ENCODE measurements at places on chromosomes 4 and X.

DNA sequence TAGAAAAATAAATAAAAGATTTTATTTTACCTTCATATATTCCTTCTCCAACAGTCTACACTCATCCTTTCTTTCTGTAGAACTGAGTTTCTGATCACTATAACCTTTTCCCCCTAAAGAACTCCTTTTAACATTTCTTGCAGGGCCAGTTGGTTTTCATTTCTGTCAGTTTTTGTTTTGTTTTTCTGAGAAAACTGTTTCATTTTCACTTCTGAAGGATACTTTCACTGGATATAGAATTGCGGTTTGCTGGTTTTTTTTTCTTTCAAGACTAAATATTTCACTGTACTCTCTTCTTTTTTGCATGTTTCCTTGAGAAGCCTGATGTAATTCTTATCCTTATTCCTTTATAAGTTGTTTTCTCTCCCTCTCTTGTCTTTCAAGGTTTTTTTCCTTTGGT lies 90.4 kb upstream of the EOLA2 start:
- DNase-seq = no peak

DNA sequence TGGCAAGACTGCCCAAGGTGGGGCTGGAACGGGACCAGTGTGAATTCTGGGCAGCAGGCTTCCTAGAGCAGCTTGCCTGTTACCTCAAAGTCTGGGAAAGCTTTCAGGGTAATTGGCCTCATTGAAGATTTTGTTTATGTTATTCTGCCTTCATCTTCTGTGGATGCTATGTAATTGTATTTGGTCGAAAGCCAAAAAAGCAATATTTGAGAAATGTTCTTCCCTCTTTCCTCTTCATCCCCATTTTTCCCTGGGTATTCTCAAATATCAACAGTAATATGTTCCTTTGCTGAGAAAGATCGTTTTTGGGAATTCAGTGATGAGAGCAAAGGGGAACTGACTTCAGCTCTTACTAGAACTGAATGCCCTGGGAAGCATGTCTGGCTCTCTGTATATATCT lies 12.9 kb downstream of the TMEM131L start:
- DNase-seq = no peak

- DNase-seq = no peak
Measured at GRCh38 chr4:46441136-46441859, 51.4 kb upstream of the GABRA2 start.

DNA sequence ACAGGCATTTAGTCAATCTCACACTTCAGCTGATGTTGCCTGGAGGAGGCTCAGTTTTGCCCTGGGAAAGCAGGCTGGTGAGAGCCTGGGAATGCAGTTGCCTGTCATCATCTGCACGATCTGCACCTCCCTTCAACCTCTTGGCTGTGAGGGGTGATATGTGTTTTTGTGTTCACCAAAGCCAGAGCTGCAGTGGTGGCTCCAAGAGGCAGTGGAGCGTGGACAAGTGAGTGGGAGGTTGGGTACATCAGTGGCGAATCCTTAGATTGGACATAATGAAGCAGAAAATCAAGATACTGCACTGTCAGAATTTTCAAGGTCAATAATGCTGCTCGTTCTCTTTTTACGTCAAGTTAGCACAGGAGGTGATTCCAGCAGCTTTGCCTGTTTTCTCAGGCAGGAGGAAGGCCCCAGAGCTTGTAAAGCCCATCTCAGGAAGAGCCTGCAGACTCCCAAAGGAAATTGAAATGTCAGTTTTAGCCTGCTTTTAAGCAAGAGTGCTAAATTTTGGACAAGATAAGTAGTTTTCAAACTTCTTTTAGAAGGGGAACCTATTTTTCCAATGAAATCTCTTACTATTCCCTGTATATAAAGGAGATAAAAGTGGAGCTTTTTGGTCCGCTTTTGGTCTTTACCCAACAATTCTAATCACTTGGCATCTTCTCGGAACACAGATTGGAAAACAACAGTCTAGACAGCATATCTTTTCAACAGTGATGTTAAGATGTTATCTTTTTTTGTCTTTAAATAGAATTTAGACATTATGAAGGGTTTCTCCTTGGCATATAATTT lies 92.8 kb downstream of the FRAS1 start:
- DNase-seq = no peak

- DNase-seq = no peak
Measured at GRCh38 chr4:93814722-93815121, 13.8 kb upstream of the ATOH1 start.

GRCh38 chr4:128346054-128346716 lies 58.6 kb upstream of the PGRMC2 start:
- no peak for DNase-seq

GRCh38 chr4:36351082-36351666 lies 69.8 kb downstream of the DTHD1 start:
- peak; percentile 42 for DNase-seq

GRCh38 chr4:107552306-107552705 lies 167.7 kb downstream of the PAPSS1 start:
- DNase-seq = no peak

DNA sequence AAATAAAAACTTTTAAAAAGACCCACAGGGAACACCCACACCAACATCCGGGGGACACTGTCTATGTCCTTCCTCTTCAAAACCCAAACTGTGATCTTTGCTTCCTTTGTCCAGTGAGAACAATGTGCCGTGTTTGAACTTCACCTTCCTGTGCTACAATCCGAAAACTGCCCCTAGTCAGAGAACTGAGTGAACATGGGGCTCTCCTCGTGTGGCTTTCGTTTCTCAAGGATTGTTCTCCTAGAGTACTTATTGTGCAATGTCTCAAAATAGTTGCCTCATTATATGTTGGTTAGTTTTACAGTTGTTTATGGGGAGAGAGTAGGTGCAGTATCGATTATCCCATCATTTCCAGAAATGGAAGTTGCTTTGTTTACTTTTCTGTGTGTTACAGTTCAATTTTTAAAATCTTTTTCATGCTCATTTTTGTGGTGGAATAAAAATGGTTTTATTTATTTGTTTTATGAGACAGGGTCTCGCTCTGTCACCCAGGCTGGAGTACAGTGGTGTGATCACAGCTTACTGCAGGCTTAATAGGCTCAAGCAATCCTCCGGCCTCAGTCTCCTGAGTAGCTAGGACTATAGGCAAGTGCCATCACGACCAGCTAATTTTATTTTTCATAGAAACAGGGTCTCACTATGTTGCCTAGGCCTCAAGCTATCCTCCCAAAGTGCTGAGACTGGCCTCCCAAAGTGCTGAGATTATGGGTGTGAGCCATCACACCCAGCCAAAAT lies 29.9 kb downstream of the RBMX start:
- no peak for DNase-seq

DNA sequence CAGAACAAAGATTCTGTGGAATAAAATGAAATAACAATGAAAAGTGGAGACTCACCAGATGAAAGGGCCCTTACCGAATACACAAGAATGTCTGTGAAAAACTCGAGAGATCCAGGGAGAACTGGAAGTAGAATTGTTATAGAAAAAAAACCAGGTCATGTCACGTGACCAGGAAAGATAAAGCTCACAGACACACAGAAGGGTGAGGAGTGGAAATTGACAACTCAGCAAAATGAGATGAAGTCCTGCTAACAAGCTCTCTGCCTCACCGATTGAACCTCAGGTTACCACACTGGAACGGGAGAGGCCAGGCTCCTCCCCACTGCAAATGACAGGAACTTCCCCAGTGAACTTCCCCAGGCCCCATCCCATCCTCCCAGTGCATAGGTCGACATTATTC lies 1618.0 kb upstream of the PCDH10 start:
- no peak for DNase-seq

GRCh38 chrX:72041176-72041575 lies 90.5 kb downstream of the RTL5 start:
- no peak for DNase-seq

GRCh38 chr4:89922848-89923416 lies 28.3 kb downstream of the MMRN1 start:
- DNase-seq = no peak

GRCh38 chr4:7815562-7815961 lies 124.1 kb downstream of the AFAP1 start:
- DNase-seq = no peak

DNA sequence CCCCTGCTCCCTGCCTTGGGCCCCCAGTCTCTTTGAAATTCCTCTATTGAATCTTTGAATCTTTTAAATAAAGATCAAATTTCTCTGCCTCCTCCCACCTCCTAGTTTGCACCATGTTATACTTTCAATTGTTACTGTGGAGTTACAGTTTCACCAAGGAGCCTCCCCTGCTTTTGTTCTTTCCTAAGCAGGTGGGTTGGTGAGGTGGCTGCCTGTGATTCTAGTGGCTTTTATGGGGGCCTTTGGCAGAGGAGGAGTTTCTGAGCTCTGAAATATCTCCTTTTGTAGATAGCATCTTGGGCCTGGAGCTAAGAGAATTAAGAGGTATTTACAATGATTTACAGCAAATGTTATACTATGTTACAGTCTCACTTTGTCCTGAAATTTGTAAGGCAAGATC lies 133.8 kb upstream of the STX18 start:
- no peak for DNase-seq

Data from cerebellar cortex (tissue), 1 donor.